Activated CD4-positive, alpha-beta T cell treated with anti-CD3 and anti-CD28 coated beads, Interleukin-2, amount 10 ng/mL, durations not matched to agents 24 days and 14 days (primary cell): ENCODE measurements at places on chromosomes 3 and 15. TPM values are rescaled to one million over a fixed set of nuclear protein-coding genes. Genes with fewer than 3 reads are reported as not detected.
A peak's percentile ranks its signal among the peaks of the same experiment; 100 is the strongest.

DNA sequence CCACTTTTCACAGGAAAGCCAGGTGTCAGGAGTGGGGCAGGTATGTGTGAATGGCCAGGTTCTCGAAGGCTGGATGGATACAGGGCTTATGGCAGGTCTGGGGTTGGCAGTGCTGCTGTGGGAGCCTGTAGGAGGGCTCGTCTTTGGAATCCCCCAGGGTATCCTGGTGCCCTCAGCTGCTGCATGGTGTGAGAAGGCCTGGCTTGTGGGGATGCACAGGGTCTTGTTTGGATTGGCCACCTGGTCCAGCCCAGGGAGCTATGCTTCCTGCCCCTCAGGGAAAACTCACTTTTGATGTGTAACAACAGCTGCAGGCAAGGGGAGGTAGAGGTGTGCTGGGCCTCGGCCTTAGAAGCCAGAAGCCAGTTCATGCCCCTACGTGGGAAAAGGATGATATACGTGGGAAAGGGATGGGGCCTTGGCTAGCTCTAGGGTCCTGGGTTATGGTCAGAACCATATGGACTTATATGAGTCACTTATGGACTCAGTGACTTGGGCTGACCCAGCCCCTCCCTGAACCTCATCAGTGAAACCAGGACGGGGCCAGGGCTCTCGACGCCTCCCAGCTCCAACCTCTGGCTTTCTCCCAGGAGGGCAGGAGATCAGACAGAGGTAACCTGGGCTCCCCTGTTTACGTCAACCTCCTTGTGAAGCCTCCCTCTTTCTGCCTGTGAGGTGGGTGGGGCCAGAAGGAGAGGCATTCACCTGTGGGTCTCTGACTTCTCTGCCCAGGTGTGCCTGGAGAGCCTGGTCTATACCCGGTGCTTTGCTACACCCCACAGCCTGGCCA, 37.8 kb upstream of the CSPG4 start:
- H3K36me3 ChIP-seq: no peaks in the 10 kb centered on the region
- H3K27me3 ChIP-seq: peaks cover 18% of the 10 kb centered on the region
- peaks cover 6% of the 10 kb centered on the region for H3K4me1 ChIP-seq

- peaks cover under 1% of the 10 kb centered on the region for H3K4me1 ChIP-seq
- no peak for DNase-seq
- H3K27me3 ChIP-seq: peaks cover 5% of the 10 kb centered on the region
- H3K27ac ChIP-seq: no peak overlapping the region
These were observed 45.9 kb upstream of the SEC61A1 start for GRCh38 chr3:128006061-128007032.

DNA sequence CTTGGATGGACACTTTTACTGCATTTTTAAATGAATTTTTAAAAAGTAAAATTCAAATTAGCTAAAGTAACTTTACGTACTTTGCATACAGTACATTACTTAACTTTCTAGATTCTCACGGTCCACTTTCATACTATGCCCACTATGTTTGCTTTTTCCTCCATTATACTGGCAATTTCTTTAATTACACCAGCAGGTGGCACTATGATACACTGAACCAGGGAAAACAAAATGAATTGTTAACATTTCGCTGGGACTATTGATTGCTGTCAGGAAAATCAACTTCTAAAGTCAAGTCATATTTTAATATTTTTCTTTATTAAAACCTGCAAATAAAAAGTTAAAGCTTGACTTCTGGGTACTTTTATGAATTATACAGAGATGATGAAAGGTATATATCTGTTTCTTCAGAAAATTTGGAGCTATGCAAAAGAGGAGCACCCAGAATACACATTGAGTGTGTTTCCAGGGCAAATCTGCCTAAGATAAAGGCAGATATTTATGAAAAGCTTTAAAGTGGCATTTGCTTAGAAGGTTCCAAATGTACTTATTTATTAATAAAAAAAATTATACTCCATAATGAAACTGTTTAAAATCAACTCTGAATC, 21.8 kb upstream of the POU1F1 start:
- H3K4me3 ChIP-seq: no peak overlapping the region
- DNase-seq: no peak
- no peaks in the 10 kb centered on the region for H3K36me3 ChIP-seq
- H3K27me3 ChIP-seq: peaks cover 2% of the 10 kb centered on the region
- no peaks in the 10 kb centered on the region for H3K4me1 ChIP-seq

DNA sequence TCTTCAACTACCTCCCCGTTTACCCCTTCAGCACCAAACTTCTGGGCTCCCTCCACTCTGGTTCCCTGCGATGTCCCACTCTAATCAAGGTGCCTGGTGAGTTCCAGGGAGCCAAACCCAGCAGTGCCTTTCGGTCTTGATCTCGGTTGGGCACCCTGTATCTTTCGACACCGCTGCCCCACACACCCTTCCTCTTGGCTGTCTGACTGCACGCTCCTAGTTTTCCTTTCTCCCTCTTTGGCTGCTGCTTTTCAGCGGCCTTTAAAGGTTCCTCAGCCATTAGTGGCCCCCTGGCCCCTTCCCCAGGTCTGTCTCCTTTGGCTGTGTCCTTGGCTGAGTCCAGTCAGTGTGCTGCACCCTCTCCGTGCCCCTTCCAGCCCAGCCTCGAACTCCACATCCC, 784 bp downstream of the TTLL3 start:
- H3K4me3 ChIP-seq: peak overlapping the region; percentile 82
- no peaks in the 10 kb centered on the region for H3K27me3 ChIP-seq
- peaks cover 45% of the 10 kb centered on the region for H3K36me3 ChIP-seq
- DNase-seq: no peak

DNA sequence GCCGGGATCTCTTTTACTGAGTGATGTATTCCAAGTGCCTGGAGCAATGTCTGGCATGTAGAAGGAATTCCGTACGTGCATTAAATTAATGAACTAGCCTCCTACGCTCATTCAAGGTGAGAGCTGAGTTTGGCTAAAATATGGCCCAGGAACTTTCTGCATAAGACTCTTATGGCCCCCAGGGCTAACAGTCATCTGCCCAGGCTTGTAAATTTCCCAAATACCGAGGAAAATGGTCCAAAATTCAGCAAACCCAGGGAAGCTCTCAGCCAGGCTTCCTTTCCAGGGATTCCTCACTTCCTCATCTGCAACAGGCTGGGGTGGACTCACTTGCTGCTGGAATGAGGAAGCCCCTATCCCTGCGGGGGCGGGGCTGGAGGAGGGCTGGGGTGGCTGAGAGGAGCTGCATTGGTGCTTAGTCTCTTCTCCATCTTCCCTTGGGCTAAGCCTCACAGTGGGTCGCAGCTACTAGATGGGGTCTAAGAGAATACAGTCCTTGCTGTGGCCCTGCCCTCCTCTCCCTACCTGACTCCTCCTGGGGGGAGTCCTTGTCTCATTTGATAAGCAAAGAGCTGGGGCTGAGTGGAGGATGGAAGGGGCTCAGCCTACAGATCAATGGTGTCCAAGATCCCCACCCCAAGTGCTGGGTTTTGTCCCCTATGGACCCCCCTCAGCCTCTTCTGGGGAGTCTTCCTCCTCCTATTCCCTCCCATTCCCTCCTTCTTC, 28.5 kb upstream of the APOD start:
- H3K27me3 ChIP-seq: peaks cover 3% of the 10 kb centered on the region
- peaks cover 25% of the 10 kb centered on the region for H3K4me1 ChIP-seq
- peaks cover 10% of the 10 kb centered on the region for H3K36me3 ChIP-seq

CELSR3 gene
- 14.5 and 15.2 TPM in 2 replicates for total RNA-seq

- H3K36me3 ChIP-seq: no peaks in the 10 kb centered on the region
- no peak for DNase-seq
- peaks cover 2% of the 10 kb centered on the region for H3K4me1 ChIP-seq
- H3K27me3 ChIP-seq: peaks cover 18% of the 10 kb centered on the region
These were observed 57.5 kb downstream of the TPRG1 start for GRCh38 chr3:189229196-189229828.

- no peak overlapping the region for H3K27ac ChIP-seq
- H3K4me3 ChIP-seq: no peak overlapping the region
- no peak for DNase-seq
- peaks cover 16% of the 10 kb centered on the region for H3K4me1 ChIP-seq
- peaks cover 58% of the 10 kb centered on the region for H3K27me3 ChIP-seq
These were observed 22.2 kb downstream of the CP start for GRCh38 chr3:149199474-149199873.

UROC1 gene
- not detected in 2 replicates for total RNA-seq
